Fibroblast of the aortic adventitia (primary cell): ENCODE measurements at places on chromosomes 3 and 15. TPM values are rescaled to one million over a fixed set of nuclear protein-coding genes. Genes with fewer than 3 reads are reported as not detected.

The MFSD1 gene
- total RNA-seq, result 168 and 223 TPM in 2 replicates

The EPM2AIP1 gene
- total RNA-seq, result 26.5 and 45.6 TPM in 2 replicates

The CFAP92 gene
- 0.49 TPM in 1 of 2 replicates, not detected in the other for total RNA-seq

The MB21D2 gene
- total RNA-seq, result 5.6 and 6.7 TPM in 2 replicates

The GRAMD1C gene
- total RNA-seq, result 9.2 and 12.1 TPM in 2 replicates

The ATP8B4 gene
- 0.99 and 1.1 TPM in 2 replicates for total RNA-seq

DNA sequence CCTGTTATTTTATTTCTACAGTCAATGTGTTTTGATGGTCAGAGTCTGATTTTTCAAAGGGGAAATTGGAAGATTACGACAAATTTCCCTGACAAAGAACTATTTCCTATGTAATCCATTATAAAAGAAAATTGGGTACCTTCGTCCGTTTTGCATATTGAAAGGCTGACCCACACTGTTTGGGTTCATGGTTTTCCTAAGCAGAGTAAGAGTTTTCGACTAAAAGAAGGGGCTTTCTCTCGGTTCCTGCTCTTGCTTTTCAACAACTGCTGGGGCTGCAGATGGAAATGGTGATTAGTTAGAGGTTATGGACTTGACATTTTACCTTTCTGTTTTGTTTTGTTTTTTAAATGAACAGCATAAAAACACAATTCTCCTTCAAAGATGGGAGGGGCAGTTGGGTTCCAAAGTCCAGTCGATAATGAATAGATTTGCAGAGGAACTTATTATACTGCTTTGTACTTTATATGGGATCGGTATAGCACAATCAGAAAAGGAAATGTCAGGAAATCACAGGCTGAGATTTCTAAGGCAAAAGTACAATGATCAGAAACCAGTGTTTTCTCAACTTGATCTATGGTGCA is 978 bp downstream of the KCNMB2 start:
- no peak for DNase-seq

- no peak for DNase-seq
Observed at GRCh38 chr15:84697236-84697990, 18.5 kb downstream of the SEC11A start.

DNA sequence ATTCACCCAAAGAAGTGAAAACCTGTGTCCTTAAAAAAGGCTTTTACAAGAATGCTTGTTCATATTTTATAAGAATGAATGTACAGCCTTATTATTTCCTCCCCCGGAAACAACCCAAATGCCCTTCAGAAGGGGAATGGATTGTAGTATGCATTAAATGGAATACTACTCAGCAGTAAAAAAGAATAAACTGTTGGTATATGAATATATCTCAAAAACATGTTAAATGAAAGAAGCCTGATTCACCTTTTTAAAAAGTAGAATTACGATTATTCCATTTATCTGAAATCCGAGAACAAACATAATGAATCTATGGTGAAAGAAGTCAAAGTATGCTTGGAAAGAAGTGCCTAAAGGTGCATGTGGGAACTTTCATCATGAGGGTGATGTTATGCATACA is 20.5 kb downstream of the STT3B start:
- no peak for DNase-seq

DNA sequence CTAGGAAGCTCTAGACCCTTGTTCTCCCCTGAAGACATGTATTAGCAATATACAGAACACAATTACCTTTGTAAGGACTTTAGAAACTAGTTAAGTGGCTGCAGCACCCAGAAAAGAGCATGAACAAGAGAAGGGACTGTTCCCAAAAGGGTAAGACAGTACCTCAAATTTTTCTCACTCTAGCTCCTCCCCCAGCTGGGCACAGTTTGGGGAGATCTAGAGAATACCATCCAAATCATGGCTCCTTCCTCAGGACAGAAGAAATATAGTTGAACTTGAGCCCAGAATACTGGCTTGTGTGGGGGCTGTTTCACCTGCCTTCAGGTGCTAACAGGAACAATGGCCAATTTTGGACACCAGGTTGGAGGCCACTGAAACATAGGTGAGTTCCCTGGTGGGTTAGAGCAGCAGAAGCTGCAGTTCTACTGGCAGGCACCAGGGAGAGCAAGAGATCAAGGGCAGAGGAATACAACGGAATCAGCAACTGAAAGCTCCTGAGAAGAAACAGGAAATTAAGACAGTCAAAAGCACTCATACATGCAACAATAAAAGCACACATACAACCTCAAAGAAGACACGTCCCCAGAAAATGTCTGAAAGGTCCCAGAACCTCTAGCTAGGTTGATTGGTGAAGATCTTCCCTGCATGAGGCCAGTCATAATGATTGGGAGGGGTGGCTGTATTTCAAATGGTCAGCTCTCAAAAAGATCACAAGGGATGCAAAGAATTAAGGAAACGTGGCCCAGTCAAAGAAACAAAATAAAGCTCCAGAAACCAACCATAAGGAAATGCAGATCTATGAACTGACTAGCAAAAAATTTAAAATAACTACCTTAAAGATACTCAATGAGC is 104.9 kb upstream of the ASB14 start:
- DNase-seq, result peak; percentile 69

GRCh38 chr3:99355465-99355864 is 282.9 kb upstream of the COL8A1 start:
- DNase-seq, result no peak

DNA sequence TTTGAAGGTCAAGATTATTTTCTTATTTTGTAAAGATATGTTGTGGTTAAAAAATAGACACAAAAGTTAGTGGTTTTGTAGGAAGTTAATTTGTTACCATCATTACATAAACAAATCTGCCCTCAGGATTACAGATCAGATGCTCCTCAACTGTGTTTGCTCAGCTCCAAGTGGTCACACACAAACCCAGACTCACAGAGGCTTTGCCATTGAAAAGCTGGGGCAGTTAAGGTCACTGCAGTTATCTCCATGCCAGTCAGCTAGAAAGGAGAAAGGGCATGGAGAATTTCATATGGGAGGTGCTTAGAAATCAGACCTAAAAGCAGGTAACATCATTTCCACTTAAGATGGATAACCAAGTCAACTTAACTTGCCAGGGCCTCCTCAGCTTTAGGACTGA is 825.7 kb upstream of the GBE1 start:
- DNase-seq, result no peak

- DNase-seq, result no peak
Observed at GRCh38 chr3:76231258-76231657, 445.9 kb upstream of the ZNF717 start.

GRCh38 chr3:12345584-12346494 is 57.0 kb downstream of the PPARG start:
- no peak for DNase-seq

GRCh38 chr15:73114064-73114463 is 61.8 kb downstream of the NEO1 start:
- no peak for DNase-seq

DNA sequence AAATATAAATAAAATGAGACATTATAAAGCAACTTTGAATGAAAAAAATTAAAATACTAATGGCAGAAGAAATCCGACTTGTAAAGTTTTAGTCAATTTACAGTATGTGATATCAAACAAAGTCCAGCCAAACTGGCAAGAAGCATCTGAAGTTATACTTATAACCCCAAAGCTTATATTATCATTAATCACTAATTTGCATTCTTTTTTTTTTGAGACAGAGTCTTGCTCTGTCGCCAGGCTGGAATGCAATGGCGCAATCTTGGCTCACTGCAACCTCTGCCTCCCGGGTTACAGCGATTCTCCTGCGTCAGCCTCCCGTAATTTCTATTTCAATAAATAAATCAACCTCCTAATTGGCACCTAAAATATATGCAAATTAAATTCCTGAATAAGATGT is 80.1 kb downstream of the AQR start:
- peak; percentile 31 for DNase-seq

GRCh38 chr3:171163101-171164066 is 136.9 kb upstream of the SLC2A2 start:
- DNase-seq, result no peak

DNA sequence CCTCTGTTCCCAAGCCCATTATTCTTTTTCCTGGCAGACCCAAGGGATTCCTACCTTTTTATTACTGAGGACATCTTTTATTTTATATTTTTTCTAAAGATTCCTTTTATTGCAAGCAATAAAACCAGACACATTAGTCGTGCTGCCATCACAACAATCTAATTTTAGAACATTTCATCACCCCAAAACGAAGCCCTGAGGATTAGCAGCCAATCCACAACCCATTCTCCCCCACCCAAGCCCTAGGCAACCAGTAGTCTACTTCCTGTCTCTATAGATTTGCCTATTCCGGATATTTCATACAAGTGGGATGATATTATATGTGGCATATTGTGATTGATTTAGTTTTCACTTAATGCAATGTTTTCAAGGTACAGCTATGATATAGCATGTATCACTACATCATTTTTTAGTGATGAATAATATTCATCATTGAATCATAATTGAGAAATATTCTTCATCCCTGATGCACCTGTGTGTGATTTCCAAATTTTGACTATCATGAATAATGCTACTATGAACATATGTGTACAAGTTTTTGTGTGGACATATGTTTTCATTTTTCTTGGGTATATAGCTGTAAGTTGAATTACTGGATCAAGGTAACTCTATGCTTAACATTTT is 65.7 kb downstream of the IL1RAP start:
- no peak for DNase-seq

GRCh38 chr3:44248152-44248551 is 6.5 kb downstream of the TOPAZ1 start:
- DNase-seq, result no peak

DNA sequence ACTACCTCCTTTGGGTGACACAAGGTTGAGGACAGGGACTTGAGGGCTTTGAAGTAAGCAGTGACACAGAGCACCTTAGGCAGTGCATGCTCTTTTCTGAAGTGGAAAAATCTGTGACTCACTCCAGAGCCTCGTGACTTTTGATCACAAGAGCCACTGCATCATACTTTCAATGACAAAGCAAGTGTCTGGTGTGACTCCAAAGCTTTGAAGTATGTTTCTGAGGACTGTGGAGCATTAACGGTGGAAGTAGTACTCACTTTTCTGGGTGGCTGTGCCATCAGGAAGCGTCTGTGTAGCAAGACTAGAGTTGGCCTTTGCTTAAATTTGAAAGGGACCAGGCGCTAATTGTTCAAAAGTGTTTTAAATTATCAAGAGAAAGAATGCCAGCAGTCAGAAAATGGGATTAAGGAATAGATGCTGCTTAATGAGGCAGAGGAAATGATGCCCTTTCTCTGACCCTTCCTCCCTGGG is 210.7 kb upstream of the TRIM42 start:
- DNase-seq, result peak; percentile 27

DNA sequence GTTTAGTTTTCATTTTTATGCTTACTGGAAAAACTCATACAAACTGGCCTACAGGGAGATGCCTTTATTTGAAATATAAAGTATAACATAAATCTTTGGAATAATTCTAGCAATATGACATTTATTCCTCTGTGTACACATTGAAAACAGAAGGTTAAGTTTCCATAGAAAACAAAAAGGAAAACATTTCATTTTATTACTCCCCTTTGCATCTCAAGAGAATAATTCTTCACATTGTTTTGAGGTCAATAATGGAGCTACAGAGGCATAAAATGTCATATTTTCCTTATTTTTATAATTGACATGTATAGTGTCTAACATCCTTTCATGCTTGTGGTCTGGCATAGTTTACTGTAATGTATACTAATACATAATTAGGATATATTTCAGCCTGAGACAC is 187.6 kb upstream of the AGTR1 start:
- no peak for DNase-seq

GRCh38 chr3:83122774-83123350 is 1361.4 kb upstream of the GBE1 start:
- no peak for DNase-seq

DNA sequence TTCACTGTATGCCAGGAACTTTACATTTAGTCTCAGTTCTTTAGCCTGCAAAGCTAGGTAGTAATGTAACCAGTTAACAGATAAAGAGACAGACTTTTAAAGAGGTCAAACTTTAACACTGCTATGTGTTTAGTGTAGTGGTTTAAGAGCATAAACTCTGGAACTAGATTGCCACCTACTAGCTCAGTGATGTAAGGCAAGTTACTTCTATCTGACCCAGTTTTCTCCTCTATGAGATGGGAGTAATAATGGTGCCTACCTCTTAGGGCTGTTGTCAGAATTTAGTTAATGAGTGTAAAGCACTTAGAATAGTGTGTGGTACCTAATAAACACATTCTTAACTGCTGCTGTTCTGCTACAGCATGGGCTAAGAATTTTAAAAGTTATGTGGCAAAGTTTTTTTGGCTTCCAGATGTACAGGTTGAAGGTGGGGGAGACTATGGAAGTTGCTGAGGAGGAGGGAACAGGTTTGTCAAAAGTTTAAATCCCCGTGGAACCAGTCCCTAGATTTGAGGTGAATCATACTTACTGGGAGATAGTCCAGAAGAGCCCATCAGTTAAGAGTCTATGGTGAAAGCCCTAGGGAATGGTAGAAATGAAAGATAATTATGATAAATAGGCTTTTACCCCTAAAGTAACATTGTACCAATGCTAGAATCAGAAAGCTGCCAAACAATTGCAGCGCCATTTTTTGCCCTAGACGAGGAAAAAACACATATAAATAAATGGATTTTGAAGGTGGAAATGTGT is 13.9 kb downstream of the TSC22D2 start:
- DNase-seq, result peak; percentile 74
